ENCODE measurements at places on chromosomes 2 and 18.

DNA sequence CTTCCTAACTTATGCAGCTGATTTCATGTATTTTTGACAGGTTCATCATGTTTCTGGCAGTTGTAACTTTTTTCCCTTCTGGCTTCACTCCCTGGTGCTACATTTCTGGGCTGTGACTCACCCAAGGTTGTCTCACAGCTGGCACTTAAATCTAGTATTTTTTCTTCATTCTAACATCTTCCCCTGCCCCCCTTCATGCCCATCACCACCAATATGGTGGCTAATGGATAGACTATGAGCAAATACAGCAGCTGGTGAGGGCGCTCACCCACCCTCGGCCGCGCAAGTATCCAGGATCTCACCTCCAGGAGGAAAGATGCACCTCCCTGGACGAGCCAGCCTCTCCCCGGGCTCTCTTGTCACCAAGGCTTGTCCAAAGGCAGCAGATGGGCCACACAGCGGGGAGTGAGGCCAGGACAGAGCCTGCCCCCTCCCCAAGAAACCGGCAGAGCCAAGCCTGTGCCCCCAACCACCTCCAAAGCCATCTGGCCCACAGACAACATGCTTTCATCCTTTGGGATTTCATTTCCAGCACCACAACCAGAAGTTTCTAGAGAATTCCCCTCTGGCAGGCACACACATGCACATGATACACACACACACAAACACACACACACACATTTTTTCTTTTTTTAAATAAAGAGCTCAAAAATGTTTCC lies 39.1 kb downstream of the ATOH8 start:
- DNase-seq = no peak

DNA sequence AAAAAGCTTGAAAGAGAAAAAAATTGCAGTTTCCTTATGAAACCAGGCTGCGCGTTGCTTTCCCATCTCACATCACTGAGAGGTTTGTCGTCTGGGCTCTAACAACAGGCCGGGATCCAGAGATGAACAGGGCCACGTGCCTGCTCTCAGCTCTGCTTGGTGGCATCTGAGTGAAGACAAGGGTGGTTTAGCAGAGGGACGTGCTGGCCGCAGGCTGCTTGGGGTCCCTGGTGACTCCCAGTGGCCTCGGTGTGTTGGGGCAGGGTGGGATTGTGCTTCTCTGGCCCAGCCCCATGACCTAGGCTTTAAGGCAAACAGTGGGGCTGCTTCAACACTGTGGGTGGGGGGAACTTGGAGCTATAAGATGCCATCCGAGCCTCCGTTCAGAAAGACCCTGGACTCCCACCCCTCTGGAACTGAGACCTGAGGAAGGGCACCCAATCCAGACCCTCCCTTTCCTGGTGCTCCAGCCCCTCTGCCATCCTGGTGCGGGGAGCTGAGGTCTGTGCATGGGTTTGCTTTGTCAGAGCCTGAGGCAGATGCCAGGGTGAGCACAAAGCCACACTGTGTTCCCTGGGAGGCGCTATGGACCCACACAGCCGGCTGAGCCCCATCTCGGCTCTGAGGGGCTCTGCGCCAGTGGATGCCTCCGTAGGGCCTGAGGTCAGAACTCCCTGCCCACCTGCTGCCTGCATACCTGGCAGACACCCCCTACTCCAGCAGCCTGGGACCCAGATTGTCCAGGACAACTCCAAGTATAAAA lies 18.4 kb upstream of the HPCAL1 start:
- DNase-seq = no peak

DNA sequence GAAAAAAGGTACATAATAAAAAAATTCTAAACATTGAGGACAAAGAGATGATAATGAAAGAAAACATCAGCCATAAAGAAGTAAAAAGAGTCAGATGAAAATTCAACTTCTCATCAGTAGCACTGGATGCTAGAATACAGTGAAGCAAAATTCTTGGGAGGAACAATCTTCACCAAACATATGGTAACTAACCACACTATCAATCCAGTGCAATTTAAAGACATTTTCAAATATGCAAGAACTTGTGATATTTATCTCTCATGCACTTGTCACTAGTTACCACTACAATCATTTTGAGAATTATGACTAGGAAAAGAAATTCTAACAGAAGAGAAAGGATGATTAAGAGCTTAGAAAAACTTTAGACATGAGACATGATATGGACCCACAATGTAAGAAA lies 127.4 kb downstream of the RTTN start:
- DNase-seq = no peak

DNA sequence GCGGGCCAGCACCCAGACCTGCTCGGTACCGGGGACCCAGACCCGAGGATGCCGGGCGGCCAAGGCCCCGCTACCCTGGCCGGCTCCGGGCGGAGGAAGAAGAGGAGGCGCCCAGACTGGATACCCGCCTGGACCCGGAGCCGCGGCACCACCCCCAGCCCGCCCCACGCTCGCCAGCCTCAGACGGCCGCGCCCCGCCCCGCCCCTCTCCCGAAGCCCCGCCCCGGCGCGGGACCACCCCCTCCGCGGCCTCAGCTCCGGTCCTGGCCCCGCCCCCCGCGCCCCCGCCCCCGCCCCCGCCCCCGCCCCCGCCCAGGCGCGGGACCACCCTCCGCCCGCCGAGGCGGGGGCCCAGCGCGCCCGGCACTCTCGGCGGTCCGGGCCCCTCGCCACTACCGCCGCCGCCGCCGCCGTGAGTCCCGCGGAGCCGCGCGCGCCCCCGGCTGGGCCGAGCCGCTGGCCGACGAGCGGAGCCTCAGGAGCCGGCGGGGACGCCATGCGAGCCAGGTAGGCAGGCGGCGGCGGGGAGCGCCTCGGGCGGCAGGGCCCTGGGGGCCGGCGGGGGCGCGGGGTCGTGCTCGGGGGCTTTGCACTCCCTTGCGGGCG lies at the start of gene SH3BP4:
TSS of gene SH3BP4 (plus strand) at position 354 of the 606 bp plus-strand sequence. CDS start 82,986 bp downstream, outside the sequence.
- peak; percentile 5 for DNase-seq

DNA sequence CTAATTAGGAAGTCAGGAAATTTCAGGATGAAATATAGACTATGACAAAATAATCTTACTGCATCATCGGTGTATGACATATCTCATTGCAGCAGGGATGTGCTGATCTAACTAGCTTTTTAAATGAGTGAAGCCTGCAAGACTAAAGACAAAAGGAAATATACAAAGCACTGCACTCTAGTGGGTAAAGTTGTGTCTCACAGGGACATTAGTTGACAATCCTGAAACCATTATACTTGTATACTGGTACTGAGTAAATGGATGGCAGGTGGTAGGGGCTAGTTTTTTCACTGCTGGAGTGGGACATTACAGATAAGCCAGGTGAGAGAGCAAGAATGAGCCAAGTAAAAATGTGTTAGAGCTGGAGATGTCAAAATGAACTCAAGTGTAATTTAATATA lies 317.5 kb upstream of the RAB6C start:
- no peak for DNase-seq

DNA sequence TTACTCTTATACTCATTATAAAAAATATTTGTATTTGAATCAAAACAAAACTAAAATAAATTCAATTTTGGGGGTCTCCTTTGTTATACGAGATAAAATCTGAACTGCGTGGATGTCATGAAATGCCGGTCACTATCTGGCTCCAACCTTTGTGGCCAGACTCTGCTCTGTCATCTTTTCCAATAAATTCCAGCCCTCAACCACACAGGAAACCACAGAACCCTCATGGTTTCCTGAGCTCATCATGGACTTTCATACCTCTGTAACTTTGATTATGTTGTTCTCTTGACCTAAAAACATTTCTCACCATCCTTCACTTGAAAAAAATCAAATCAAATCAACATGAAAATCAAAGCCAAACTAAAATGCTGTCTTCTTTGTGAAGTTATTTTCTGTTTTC lies 724.7 kb downstream of the METTL4 start:
- no peak for DNase-seq

DNA sequence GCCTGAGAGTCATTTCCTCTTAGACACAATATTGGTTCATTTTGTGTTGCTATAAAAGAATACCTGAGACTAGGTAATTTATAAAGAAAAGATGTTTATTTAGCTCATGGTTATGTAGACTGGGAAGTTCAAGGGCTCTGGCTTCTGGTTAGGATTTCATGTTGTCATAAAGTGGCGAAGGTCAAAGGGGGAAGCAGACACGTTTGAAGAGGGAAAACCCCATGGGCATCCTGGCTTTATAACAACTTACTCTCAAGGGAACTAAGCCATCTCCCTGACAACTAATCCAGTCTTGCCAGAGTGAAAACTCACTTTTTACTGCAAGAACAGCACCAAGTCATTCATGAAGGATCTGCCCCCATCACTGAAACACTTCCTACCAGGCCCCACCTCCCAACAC lies 89.7 kb upstream of the RNF152 start:
- no peak for DNase-seq

DNA sequence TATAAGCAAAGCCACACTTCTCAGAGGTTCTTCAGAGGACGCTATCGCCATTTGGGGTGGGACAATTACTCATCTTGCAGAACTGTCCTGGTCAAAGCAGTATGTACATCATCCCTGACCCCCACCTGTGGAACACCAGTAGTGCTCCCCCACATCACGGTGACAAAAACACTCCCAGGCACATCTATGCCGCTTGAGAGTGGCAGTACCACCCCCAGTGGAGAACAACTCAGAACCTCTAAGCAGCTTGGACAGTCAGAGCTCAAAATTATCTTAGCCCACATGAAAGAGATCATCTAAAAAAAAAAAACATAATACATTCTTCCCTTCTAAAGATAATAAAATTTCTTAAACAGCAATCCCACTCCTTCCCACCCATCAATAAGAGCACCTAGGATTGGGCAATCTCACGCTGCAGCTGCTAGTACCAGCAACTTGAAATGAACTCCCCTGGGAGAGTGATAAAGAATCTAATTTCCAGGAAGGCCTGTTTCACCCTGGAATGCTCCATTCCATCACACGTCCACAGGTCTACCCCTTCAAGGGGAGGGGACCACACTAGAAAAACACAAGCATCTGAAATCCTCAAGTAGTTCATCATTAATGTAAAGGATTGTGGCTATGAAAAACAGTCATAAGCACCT lies 31.7 kb downstream of the LRP2 start:
- DNase-seq = no peak

GRCh38 chr2:23426263-23426905 lies 41.4 kb downstream of the KLHL29 start:
- DNase-seq = no peak

- no peak for DNase-seq
These were observed 100.4 kb upstream of the SLC1A4 start for GRCh38 chr2:64888591-64889309.

DNA sequence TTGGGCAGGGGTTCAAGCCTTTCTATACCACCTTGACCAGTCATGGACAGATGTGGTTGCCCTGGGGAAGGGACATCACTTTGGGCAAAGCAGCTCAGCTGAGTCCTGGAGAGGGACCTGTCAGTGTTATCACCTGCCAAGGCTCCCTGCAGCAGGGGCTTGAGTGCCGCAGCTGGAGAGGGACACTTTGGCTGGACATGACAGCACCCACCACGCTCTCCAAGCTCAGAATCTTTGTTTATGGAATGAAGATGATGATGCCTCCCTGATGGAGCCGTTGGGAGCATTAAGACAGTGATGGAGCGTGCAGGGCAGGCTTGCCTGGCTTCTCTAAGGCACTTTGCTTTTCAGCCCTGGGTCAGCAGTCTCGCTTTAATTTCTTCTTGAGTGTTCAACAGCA lies 4.3 kb upstream of the TFCP2L1 start:
- no peak for DNase-seq

- DNase-seq = no peak
These were observed 286.8 kb upstream of the HS6ST1 start for GRCh38 chr2:128605421-128605820.

DNA sequence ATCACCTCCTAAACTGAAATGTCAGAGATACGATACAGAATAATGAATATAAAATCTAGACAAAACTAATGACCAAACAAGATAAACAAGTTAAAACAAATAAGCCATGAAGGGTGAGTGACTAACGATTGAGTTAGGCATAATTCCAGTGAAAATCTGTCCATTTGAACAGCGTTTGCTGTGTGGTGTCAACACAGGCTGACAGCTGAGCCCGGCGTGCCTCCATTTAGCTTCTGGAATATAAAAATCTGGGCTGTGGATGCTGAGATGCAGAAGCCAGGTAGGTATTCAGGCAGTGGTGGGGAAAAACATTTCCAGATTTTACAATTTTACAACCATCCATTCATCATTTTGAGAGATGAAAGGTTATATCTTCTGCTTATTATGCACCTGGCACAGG lies 2041.4 kb upstream of the CELF4 start:
- DNase-seq = no peak

GRCh38 chr2:109510136-109511028 lies 103.4 kb downstream of the SEPTIN10 start:
- DNase-seq = peak; percentile 38

- DNase-seq = no peak
These were observed 120.7 kb upstream of the PXDN start for GRCh38 chr2:1864981-1865421.
